Prostate gland (tissue), 2 donors: ENCODE measurements at places on chromosomes 3 and 15.

DNA sequence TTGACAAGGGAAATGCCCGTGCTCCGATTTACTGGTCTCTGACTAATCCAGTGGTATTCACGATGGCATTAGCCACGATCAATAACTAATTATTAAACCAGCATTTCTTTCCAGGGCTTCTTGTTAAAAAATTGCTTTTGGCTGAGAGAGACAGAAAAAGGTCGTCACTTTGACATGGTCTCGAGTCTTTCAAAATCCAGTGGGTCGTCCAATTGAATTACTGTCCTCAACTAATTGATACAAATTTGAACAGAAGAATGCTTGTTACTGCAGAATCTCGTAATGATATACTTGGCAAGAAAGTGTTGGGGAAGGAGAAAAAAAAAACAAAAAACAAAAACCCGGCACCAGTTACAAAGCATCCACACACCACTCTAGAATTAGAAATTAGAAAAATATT, 318.4 kb downstream of the NR2F2 start:
- no peak for DNase-seq

- DNase-seq, result no peak
These were observed 22.7 kb upstream of the EPHB3 start for GRCh38 chr3:184538666-184539431.

GRCh38 chr3:123100193-123100776, 33.5 kb downstream of the PDIA5 start:
- no peak for DNase-seq

DNA sequence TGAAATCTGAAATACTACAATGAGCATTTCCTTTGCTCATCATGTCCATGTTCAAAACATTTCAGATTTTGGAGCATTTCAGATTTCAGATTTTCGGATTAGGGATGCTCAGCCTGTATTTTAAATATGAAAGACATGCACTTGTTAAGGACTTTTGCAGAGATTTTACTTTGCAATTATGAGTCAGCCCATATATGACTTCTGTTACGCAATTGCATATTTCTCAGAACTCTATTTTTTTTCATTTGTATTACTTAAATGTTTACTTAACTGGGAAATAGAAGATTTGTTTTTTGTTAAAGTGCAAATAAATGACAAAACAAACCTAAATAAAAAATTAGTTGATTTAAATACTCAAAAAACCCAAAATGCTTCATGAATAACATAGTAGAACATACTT, 376.2 kb downstream of the ZBTB20 start:
- DNase-seq, result no peak

- DNase-seq, result no peak
These were observed 116.7 kb downstream of the LRIG1 start for GRCh38 chr3:66383998-66384745.

DNA sequence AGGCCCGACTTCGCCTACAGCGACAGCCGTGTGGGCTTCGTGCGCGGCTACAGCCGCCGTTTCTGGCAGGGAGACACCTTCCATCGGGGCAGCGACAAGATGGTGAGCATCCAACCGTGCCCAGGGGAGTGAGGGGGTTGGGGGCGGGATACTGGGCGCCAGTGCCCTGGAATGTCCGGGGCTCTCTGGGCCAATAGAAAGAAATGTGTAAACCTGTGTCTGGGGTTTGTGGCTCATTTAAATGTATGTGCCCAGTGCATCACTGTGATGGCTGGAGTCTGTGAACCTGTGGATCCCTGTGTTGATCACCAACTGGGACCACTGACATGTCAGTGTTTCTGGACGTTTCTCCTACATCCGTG, 423 bp downstream of the CHAC1 start:
- no peak for DNase-seq

DNA sequence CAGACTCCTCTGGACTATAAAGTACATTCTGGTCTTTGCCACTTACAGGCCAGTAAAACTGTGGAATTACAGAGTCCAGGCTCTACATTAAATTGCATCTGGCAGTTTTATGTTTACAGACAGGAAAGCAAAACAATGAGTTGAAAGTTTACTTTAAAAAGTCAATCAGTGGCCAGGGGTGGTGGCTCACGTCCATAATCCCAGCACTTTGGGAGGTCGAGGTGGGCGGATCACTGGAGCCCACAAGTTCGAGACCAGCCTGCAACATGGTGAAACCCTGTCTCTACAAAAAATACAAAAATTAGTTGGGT, 53.8 kb downstream of the TM4SF4 start:
- no peak for DNase-seq

- no peak for DNase-seq
These were observed 150.9 kb downstream of the LRRC28 start for GRCh38 chr15:99402014-99402729.

GRCh38 chr15:23567921-23568320, 2.4 kb downstream of the MKRN3 start:
- DNase-seq, result no peak

- no peak for DNase-seq
These were observed 41.3 kb upstream of the PRTG start for GRCh38 chr15:55784286-55784685.

- no peak for DNase-seq
These were observed 85.2 kb upstream of the PRR23E start for GRCh38 chr3:127107491-127108375.

GRCh38 chr15:77457905-77458265, 37.2 kb downstream of the HMG20A start:
- DNase-seq, result no peak
